Activated CD8-positive, alpha-beta memory T cell treated with anti-CD3 and anti-CD28 coated beads, Interleukin-2, amount 10 ng/mL, durations not matched to agents 7 days and 5 days (primary cell): ENCODE measurements at places on chromosomes 16 and 17.

DNA sequence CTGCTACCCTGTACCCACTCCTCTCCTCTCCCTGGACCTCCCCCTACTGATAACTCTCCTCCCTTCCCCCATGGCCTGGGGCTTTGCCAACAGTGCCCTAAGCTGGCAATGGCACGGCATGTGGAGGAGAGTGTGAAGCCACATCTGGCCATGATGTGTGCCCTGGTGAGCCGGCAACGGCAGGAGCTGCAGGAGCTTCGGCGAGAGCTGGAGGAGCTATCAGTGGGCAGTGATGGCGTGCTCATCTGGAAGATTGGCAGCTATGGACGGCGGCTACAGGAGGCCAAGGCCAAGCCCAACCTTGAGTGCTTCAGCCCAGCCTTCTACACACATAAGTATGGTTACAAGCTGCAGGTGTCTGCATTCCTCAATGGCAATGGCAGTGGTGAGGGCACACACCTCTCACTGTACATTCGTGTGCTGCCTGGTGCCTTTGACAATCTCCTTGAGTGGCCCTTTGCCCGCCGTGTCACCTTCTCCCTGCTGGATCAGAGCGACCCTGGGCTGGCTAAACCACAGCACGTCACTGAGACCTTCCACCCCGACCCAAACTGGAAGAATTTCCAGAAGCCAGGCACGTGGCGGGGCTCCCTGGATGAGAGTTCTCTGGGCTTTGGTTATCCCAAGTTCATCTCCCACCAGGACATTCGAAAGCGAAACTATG, 5.2 kb downstream of the TRAF4 start:
- no peak for DNase-seq

DNA sequence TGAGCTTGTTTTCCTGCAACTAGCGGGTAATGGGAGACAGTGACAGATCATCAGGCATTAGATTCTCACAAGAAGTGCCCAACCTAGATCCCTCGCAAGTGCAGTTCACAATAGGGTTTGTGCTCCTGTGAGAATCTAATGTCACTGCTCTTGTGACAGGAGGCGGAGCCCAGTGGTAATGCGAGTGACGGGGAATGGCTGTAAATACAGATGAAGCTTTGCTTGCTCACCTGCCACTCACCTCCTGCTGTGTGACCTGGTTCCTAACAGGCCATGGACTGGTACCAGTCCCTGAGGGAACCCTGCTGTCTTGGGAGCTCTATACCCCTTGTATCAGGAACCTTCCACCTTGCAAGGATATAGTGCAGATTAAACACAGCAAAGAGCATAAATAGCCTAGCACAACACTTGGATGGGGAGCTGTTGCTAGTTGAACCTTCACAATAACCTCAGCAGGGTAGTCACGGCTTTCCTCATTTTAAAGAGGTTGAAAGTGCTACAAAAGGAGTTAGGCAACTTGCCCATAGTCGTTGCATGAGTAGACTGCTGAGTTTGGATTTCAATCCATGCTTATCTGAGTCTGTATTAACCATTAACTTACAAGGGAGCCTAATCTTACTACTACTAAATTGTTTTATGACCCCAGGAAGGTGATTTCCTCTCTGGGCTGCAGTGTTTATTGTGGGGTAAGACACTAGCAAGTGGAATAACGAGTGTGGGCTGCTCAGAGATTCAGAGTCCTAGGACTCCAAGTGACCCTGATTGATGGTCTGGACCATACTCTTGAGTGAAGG, 156.6 kb upstream of the ZFHX3 start:
- DNase-seq = no peak

DNA sequence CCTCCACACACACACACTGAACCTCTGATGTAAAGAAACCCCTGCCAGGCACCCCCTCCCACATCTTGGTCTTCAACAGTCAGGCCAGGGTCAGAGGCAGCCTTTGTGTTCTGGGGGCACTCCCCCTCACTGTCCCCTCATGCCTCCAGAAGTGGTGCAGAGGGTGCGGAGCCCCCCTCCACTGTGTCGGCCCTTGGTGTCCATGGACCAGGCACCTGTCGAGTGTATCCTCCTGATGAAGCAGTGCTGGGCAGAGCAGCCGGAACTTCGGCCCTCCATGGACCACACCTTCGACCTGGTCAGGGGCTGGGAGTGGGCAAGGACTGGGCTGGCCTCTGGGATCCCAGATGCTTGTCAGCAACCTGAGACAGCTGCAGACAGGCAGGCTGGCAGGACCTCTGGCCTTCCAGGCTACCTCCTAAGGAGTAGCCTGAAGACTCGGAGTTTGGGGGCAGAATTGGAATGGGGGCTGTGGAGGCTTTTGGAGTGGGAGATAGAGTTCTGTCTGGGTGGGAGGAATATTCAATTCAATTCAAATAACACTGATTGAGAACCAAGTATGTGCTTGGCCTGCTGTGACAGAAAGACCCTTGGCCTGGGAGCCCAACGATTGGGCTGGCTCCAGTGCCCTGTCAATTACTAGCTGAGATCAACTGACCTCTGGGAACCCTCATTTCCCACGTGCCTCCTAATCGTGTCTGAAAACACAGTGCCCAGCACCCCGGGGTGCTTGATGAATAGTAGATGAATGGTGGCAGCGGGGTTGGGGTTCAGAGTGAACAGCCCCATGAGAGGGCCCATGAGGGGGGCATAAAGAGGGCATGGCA, 11.5 kb downstream of the GUCY2D start:
- DNase-seq = no peak

DNA sequence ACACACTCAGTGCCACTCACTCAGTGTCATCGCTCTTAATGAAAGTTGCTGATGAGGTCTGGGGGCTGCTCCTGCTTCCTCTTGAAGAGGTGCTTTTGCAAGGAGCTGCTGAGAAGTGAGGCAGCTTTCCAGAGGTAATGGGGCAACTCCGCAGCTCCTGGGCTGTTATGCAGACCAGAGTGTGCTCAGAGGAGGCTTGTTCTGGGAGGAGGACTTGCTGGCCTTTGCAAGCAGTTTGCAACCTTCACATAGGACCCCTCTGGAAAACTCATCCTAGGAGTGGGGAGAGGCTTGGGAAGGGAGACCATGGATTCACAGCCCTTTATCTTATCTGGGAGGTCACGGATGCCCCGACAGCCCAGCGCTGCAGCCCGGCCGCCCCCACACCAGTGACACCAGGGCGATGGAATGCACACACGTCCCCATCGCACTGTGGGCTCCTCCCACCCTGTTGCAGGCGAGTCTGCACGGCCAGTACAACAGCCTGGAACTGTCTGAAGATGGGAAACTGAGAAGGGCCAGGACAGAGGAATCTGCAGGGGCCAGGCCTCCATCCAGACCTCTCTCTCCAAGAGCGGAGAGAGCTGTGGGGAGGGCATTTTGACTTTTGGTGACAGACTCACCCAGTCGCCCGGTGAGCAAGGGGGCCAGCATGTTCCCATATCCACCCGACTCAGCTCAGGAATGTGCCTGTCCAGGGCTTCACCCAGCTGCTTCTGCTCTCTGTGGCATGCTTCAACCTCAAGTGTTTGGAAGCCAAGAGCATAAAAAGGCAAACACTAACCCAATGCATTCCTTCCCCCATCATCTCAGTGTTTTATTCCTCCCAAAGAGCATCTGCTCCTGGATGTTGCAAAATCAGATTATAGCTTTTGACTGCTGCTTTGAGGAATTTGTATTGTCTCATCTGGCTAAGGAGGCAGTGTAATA, 78.6 kb upstream of the ZNF469 start:
- DNase-seq = no peak

DNA sequence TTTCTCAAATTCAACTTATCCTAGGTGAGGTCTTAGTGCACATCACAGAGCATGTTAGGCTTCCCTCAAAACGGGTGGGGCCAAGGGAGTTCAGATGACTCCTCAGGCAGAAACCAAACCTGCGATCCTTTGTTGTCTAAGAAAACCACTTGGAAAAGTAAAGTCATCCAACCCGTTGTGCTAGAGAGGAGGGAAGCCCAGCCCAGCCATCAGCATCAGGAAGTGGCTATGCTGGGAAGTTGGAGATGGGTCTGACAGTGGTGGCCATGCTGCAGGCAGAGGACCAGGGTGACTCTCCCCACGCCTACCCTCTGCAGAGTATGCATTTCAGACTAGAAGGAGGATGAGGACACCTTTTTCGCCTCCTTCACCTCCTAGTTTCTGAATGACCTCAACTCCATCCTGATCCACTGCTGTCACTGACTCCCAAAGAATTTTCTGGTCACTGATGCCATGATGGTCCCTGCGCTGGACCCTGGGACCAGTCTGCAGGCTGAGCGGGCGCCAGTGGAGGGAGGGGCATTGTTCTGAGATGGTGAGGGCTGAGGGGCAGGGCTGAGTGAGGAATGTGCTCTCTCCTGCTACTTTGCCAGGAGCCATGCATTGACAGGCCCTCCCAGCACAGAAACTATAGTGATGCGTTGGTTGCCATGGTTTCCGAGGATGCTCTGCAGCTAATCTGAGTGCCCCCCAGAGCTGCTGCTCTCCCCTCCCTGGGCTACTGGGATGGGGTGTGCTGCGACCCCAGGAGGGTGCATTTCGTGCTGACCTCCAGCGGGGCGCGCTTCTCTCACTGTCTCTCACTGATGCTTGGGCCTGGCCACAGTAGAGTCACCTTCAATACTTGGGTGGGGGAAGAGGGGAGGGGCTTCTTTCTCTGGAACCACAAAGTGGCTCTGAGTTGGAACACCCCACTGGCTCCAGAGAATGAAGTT, 20.4 kb downstream of the ALOX12B start:
- DNase-seq = no peak

DNA sequence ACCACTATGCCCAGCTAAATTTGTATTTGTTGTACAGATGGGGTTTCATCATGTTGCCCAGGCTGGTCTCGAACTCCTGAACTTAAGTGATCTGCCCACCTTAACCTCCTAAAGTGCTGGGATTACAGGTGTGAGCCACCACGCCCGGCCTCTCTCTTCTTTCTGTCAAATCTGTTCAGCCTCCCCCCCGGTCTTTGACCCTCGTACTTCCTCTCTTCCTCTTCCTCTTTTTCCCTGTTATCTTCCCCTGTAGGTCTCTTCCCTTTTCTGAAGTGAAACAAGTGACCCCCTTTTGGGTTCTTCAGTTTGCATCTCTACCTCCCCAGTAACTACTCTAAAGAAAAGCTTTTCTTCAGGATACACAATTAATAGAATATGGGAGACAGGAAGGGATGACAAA, 31.7 kb upstream of the DHX40 start:
- DNase-seq = no peak

DNA sequence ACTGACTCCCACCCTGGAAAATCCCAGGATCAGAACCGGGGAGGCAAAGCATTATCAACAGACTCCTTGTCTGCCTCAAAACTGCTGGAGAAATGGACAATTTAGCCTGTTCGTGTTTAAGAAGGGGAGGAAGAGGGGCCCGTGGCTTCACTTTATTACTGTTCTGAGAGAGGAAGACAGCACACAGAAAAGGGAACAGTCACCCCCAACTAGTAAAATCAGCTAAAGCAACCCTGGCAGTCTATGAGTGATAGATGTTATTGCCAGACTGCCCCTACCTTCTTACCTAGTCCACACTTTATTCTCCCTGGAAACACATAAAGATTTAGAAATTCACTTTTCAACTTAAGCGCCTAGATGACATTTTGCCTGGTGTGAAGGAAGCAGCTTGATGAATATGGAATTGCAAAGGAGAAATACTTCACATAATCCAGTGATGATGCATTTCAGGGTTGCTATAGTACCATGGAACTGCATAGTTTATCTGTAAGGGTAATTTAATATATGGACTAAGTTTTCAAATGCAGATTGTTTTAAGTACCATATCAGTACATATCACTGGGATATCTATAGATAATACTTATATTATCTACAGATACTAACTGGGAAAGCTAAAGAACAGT, 36.9 kb upstream of the TRAP1 start:
- DNase-seq = no peak
